ENCODE measurements at places on chromosomes 16 and 17. TPM values are rescaled to one million over a fixed set of nuclear protein-coding genes. Genes with fewer than 3 reads are reported as not detected.

The CAPNS2 gene
- total RNA-seq = not detected

DNA sequence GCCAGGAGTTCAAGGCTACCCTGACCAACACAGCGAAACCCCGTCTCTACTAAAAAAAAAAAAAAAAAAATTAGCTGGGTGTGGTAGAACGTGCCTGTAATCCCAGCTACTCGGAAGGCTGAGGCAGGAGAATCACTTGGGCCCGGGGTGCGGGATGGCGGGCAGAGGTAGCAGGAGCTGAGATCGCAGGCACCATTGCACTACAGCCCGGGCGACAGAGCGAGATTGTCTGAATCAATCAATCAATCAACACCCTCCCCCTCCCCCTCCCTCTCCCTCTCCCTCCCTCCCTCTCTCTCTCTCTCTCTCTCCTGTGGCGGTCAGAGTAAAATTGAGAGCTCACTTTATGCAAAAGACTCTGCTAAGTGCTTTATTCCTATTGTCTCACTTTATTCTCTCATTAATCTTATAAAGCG is 1.2 kb downstream of the HSDL1 start:
- DNase-seq = no peak
- H3K36me3 ChIP-seq = no peaks in the 10 kb centered on the region
- peak overlapping the region; percentile 94 for H3K4me3 ChIP-seq
- peaks cover 19% of the 10 kb centered on the region for H3K4me1 ChIP-seq
- H3K27ac ChIP-seq = peak overlapping the region; percentile 69

DNA sequence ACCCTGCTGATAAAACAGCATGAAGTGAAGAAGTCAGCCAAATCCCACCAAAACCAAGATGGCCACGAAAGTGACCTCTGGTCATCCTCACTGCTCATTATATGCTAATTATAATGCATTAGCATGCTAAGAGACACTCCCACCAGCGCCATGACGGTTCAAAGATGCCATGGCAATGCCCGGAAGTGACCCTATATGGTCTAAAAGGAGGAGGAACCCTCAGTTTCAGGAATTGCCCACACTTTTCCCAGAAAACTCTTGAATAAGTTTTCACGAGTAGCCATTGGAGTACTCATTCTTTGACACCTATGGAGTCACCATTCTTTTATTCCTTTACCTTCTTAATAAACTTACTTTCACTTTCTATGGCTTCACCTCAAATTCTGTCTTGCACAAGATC is 44.3 kb downstream of the GSG1L start:
- no peaks in the 10 kb centered on the region for H3K4me1 ChIP-seq
- H3K27me3 ChIP-seq = peaks cover 15% of the 10 kb centered on the region

DNA sequence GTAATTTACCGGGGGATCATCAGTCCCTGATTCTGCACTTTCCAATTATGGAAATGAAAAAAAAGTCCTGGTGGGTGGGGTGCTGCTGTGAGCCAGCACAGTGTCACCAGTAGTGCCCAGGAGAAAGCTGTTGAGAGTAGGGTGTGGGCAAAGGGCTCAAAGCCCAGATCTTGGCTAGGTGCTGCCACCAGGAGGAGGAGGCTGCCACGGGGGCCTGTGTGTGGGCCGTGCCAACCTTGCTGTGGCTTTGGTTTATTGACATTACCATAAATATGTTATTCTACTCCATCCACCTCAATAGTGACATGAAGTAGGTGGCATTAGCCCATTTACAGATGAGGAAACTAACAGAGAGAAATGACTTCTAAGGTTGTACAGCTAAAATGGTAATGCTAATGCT is 6.7 kb upstream of the PRPSAP2 start:
- no peak overlapping the region for H3K27ac ChIP-seq
- H3K27me3 ChIP-seq = no peaks in the 10 kb centered on the region

The PLD2 gene
- total RNA-seq = 38.4 TPM

The ACD gene
- 54.9 TPM for total RNA-seq

DNA sequence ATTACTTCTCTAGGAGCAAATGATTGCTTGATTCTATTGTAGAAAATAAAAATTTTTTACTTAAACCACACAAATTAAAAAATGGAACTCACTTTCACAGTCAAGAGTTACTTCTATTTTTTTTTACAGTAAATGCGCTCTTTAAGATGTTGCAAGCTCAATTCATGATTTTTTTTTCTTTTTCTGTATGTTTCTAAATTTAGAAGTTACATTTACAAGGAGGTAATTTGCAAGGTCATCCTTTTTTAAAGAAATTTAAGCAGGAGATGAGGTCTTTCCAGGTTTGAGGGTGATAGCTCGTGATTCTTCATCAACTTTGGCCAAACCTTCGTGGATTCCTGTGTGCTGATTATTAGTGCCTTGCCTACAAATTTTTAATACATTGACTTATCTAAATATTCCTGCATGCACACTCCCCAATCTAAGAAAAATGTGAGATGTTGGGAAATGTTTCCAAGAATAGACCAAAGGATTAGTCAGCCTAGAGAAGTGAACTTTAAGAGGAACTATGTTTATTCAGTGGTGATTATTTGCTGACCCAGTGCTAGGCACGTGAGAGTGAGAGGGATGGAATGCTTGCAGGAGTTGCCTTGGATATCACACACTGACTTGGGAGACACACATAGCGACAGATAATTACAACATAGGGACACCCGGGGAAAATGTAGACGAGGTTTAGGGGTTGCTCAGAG is 429.8 kb downstream of the MAF start:
- peaks cover 4% of the 10 kb centered on the region for H3K4me1 ChIP-seq
- peaks cover 6% of the 10 kb centered on the region for H3K36me3 ChIP-seq
- H3K4me3 ChIP-seq = no peak overlapping the region
- no peak for DNase-seq
- no peaks in the 10 kb centered on the region for H3K27me3 ChIP-seq

The CASKIN1 gene
- 0.26 TPM for total RNA-seq

- peak overlapping the region; percentile 87 for H3K4me3 ChIP-seq
- H3K27me3 ChIP-seq = no peaks in the 10 kb centered on the region
- peaks cover 38% of the 10 kb centered on the region for H3K4me1 ChIP-seq
- H3K36me3 ChIP-seq = peaks cover 6% of the 10 kb centered on the region
- peak; percentile 50 for DNase-seq
- peak overlapping the region; percentile 80 for H3K27ac ChIP-seq
Measured at GRCh38 chr17:36602030-36602748, 806 bp downstream of the MRM1 start.

DNA sequence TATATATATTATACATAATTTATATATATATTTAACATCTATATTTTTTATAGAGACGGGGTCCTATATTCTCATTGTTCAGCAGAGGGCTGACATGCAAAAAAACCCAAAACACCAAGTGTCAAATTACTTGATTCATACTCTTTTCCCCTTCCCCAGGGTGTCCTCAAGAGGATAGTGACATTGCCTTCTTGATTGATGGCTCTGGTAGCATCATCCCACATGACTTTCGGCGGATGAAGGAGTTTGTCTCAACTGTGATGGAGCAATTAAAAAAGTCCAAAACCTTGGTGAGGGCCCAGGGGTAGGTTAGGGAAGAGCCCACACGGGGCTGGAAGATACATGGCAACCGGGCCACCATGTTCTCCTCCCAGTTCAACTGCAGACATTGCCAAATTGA is 11.0 kb downstream of the ITGAM start:
- H3K27me3 ChIP-seq = no peaks in the 10 kb centered on the region
- DNase-seq = no peak
- no peak overlapping the region for H3K4me3 ChIP-seq
- no peak overlapping the region for H3K27ac ChIP-seq
- H3K4me1 ChIP-seq = peaks cover 31% of the 10 kb centered on the region
- H3K36me3 ChIP-seq = peaks cover 12% of the 10 kb centered on the region

- H3K27ac ChIP-seq = no peak overlapping the region
- H3K36me3 ChIP-seq = no peaks in the 10 kb centered on the region
- H3K4me1 ChIP-seq = no peaks in the 10 kb centered on the region
- H3K27me3 ChIP-seq = peaks cover 13% of the 10 kb centered on the region
- no peak for DNase-seq
Measured at GRCh38 chr16:86774931-86775330, 196.6 kb downstream of the FOXL1 start.

DNA sequence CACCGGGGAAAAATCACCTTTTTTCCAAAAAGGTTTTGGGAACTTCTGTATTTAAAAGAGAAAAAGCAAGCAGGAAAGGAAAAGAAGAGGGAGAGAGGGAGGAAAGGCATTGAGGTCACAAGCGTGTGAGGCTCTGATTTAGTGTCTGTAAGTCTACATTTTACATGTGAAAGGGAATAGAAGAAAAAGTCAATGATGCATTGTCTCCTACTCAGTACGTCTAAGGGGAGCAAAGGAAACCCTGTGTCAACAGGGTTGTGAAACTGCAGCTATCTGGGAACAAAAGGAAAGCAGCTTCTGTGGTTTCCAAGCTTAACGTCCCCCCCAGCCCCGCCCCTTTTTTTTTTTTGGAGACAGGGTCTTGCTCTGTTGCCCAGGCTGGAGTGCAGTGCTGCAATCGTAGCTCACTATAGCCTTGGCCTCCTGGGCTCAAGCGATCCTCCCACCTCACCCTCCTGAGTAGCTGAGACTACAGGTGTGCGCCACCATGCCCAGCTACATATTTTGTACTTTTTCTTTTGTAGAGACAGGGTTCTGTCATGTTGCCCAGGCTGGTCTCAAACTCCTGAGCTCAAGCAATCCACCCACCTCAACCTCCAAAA is 1.8 kb upstream of the CDC42EP4 start:
- peaks cover 10% of the 10 kb centered on the region for H3K4me1 ChIP-seq
- DNase-seq = no peak
- no peaks in the 10 kb centered on the region for H3K36me3 ChIP-seq
- no peaks in the 10 kb centered on the region for H3K27me3 ChIP-seq

- DNase-seq = no peak
- H3K4me3 ChIP-seq = no peak overlapping the region
- peaks cover 17% of the 10 kb centered on the region for H3K36me3 ChIP-seq
- H3K27me3 ChIP-seq = no peaks in the 10 kb centered on the region
- peaks cover 15% of the 10 kb centered on the region for H3K4me1 ChIP-seq
Measured at GRCh38 chr17:40303009-40303657, 5.8 kb upstream of the RARA start.

DNA sequence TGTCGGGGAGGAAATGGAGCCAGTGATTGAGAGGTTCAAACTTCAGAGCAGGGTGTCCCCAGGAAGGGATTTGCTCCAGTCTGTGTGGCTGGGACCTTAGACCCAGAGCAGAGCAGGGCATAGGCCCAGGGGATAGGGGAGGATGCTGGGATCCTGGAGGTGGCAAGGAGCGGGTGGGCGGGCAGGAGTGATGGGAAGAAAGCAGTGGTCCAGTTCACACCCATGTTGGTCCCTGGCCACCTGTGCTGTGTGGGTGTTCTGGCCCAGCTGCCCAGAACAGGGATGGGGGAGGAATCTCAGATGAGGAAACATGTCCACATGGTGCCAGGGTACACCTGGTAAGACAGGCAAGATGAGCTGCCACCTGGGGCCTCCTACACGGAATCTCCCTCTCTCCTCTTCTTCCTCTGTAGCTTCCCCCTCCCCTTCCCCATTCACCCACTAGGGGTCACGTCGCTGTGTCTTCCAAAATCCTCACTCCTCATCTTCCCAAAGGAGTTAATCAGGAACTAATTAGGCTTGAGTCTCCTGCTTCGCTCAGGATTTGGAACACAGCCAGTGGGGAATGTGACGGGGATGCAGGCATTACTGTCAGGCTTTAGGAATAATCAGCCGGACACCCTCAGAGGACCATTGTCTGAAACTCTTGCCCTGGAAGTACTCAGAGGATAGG is 2.3 kb downstream of the BEAN1 start:
- H3K4me1 ChIP-seq = peaks cover 6% of the 10 kb centered on the region
- H3K4me3 ChIP-seq = no peak overlapping the region
- DNase-seq = no peak
- H3K27me3 ChIP-seq = peaks cover 40% of the 10 kb centered on the region

DNA sequence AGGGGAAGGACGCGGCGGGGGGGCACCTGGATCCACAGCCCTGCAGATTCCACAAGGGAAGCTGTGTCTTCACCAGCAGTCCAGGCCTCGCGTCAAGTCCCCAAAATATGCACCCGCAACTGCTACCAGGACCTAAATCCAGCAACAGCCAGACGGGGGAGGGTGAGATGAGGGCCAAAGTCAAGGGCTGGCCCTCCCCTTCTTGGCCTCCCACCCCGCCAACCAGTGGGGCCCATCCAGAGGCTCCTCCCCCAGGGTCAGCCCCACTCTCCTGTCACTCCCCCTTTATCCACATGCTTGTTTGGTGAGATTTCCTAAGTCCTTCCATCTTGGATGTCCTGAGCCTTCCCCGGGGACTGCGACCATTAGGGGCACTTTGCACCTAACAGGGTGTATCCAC is 138.7 kb downstream of the ENGASE start:
- H3K4me3 ChIP-seq = no peak overlapping the region
- no peak overlapping the region for H3K27ac ChIP-seq
- H3K36me3 ChIP-seq = no peaks in the 10 kb centered on the region

Data from natural killer cell treated with Interleukin-12 subunit alpha and Interleukin-12 subunit beta and Interleukin-15 and Interleukin-18, amount 100 ng/mL, for 72 hours (primary cell).